ENCODE measurements at places on chromosomes 16 and 17.

DNA sequence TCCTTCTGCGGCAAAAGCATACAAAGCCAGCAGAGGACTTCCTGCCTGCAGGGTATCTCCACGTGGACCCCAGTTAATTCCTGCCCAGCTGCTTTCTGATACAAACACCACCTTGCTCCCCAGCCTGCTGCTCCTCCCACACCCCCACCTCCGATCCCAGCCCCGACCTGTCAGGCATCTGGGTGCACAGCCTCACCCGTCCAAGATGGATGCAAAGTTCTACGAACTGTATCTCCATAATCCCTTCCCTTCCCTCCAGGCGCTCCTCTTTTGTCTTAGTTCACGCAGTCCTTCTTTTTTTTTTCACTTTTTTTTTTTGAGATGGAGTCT, 15.6 kb upstream of the FOXJ1 start:
- DNase-seq: no peak

- DNase-seq: no peak
Measured at GRCh38 chr17:29612404-29613280, 10.1 kb downstream of the CORO6 start.

- no peak for DNase-seq
Measured at GRCh38 chr17:60618080-60618479, 18.1 kb downstream of the PPM1D start.

DNA sequence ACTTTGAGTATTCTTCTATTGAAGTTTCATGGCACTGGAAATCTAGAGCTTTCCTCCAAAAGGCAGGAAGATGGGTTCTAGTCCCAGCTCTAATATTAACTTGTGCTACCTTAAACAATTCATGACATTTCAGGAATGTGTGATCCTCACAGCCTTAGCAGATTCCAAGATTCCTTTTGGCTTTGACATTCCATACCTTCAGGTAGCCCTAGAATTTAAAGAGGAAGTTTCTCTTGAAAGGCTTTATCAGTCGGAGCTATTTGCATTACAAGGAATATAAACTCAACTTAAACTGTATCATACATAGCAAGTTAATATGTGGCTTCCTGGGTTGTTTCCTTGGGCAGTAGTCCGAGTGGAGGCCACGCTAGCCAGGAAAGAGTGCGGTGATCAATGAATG, 330.0 kb downstream of the SHISA9 start:
- no peak for DNase-seq

DNA sequence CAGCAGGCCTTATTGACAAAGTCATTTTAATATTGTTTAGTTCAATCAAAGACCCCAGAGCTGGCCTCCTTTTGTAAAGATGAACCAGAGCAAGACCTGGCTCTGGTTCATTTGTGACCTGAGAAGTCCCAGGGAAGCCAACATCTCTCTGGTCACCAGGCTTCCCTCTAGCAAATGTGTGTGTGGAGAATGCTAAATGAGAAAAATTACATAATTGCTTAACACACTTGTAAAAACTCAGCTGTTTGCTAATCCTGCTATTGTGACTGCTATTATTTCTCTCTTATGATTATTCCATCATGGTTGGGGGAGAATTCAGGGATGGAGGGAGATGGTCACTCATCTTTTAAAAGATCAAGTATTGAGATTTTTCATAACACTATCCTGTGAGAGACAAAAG, 94.3 kb upstream of the CLEC3A start:
- no peak for DNase-seq

Measured in stimulated activated CD4-positive, alpha-beta T cell treated with anti-CD3 and anti-CD28 coated beads, Interleukin-12 subunit alpha, Interleukin-12 subunit beta, amount 100 ng/mL, for 4 hours (primary cell).